ENCODE measurements at places on chromosomes 13 and 19.

GRCh38 chr13:39955560-39955959, 300.1 kb downstream of the COG6 start:
- no peak for DNase-seq

GRCh38 chr19:4374498-4375163, 25.7 kb downstream of the SH3GL1 start:
- no peak for DNase-seq

DNA sequence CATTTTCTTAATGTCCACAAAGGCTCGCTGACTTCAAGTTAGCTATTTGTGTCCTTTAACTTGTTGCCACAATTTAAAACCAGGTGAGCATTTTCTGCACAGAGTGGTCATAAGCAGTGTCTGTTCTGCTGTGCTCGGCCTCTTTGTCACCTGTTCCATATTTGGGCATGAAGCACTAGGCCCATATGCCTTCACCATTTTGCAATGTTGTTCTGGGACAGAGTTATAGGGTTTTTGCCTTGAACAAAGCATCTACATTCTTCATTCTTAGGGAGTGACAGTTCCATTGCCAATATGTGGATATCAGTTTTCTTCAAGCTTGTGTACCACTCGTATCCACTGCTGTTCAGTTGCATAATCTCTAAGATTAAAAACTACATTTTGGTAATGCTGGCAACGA, 56.1 kb downstream of the LRCH1 start:
- DNase-seq: no peak

- DNase-seq: no peak
Observed at GRCh38 chr19:35746087-35746462, 624 bp downstream of the PSENEN start.

GRCh38 chr13:107069108-107069776, 501.3 kb upstream of the ARGLU1 start:
- no peak for DNase-seq

DNA sequence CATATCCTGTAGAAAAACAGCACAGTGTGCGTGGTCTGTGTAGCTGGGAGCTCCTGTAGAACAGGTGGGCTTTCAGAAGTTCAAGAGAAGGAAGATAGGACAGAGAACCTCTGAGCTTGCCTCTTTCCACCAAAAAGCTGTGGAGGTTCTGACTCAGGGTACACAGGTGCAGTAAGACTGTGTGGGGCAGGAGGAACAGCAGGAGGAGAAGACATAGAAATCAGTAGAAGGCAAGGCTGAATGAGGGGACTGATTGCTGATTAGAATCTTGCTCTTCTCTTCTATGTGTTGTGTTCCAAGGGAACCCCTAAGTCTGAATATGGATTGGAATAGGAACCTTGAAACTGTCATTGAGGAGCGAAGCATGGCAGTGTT, 122.7 kb downstream of the AKAP11 start:
- DNase-seq: no peak

DNA sequence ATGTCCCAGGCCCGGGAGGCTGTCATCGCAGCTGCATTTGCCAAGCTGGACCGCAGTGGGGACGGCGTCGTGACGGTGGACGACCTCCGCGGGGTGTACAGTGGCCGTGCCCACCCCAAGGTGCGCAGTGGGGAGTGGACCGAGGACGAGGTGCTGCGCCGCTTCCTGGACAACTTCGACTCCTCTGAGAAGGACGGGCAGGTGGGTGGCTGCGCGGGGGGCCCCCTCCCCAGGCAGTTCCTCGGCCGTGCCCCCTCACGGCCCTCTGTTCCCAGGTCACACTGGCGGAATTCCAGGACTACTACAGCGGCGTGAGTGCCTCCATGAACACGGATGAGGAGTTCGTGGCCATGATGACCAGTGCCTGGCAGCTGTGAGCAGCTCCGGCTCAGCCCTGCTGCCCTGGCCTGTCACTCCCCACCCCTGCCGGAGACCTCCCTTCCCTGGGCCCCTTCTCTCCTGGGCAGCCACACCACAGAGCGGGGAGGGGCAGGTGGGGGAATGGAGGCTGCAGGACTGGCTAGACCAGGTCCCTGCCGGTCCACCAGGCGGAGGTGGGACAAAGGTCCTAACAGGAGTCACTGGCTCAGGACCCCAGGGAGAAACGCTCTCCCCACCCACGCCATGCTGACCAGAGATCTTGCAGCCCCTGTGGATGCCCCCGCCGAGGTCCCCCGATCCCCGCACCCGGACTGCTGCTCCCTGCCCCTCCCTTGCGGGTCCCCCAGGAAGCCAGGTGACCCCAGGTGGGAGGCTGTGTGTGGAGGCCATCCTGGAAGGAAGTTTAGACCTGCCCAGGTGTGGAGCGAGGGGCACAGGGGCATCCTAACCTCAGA, 1.1 kb downstream of the CAPS start:
- DNase-seq: no peak

DNA sequence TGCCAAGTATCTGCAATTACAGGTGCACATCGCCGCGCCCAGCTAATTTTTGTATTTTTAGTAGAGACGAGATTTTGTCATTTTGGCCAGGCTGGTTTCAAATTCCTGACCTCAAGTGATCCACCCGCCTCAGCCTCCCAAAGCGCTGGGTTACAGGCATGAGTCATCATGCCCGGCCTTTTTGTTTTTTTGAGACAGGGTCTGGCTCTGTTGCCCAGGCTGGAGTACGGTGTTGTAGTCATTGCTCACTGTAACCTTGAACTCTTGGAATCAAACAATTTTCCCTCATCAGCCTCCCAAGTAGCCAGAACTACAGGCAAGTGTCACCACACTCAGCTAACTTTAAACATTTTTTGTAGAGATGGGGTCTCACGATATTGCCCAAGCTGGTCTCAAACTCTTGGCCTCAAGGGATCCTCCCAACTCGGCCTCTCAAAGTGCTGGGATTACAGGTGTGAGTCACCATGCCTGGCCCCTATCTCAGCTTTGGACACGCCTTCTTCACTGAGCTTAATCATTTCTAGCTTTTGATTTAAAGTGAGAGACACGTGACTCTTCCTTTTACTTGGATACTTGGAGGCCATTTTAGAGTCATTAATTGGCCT, 4.0 kb upstream of the IRGC start:
- DNase-seq: no peak

- no peak for DNase-seq
Observed at GRCh38 chr19:1230783-1231489, 6.9 kb downstream of the CBARP start.

DNA sequence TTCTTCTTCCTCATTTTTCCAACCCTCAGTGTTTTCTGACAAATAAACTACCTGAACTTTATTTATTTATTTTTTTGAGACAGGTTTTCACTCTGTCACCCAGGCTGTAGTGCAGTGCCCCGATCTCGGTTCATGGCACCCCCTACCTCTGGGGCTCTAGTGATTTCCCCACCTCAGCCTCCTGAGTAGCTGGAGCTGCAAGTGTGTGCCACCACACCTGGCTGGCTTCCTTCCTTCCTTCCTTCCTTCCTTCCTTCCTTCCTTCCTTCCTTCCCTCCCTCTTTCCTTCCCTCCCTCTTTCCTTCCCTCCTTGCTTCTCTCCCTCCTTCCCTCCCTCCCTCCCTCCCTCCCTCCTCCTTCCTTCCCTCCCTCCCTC, 32.3 kb downstream of the KCTD4 start:
- no peak for DNase-seq
